ENCODE measurements at places on chromosomes 1 and 21.

- DNase-seq, result no peak
These were observed 62.3 kb downstream of the ARHGEF10L start for GRCh38 chr1:17601643-17602382.

- no peak for DNase-seq
These were observed 52.3 kb upstream of the C1orf146 start for GRCh38 chr1:92165389-92165788.

DNA sequence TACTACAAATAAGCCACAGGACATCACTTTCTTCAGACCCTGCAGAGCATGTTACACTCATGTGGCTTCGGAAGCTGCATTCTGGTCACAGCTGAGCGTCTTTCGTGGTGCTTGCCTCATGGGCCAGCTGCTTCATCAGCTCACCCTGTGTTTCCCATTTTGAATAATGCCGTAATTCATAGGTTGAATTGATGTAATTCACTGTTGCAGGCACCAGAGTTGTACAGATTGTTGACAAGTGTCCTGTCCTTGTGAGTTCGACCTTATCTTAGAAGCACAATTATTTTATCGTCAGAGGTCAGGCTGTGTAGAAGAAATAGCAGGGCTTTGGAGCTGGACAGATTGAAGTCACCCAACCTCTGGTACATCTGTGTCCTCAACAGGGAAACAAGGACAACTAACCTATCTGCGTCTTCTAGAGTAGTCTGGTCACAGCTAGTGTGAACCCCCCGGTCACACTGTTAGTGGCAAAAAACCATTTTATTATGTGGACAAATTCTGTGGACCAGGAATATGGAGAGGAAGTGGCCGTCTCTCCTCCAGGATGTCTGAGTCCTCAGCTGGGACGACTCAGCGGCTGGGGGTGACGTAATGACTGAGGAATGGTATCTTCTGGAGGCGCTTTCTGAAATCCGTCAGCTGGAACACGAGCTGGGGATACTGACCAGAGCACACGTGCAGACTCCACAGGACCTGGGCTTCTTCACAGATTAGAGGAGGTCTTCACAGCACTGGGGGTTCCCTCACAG is 17.8 kb downstream of the PKNOX1 start:
- no peak for DNase-seq

GRCh38 chr21:44477131-44477530 is 21.8 kb downstream of the LRRC3 start:
- no peak for DNase-seq

- no peak for DNase-seq
These were observed 403.2 kb upstream of the ADAMTS5 start for GRCh38 chr21:27369978-27370571.

- no peak for DNase-seq
These were observed 14.7 kb downstream of the WNT3A start for GRCh38 chr1:228021355-228022030.

- no peak for DNase-seq
These were observed at the start of gene EPS8L3 for GRCh38 chr1:109763646-109764415. EPS8L3 (minus strand) TSS chr1:109763923; CDS start chr1:109761749, 2,174 bp downstream.

- no peak for DNase-seq
These were observed 12.9 kb downstream of the COL16A1 start for GRCh38 chr1:31690921-31691320.

DNA sequence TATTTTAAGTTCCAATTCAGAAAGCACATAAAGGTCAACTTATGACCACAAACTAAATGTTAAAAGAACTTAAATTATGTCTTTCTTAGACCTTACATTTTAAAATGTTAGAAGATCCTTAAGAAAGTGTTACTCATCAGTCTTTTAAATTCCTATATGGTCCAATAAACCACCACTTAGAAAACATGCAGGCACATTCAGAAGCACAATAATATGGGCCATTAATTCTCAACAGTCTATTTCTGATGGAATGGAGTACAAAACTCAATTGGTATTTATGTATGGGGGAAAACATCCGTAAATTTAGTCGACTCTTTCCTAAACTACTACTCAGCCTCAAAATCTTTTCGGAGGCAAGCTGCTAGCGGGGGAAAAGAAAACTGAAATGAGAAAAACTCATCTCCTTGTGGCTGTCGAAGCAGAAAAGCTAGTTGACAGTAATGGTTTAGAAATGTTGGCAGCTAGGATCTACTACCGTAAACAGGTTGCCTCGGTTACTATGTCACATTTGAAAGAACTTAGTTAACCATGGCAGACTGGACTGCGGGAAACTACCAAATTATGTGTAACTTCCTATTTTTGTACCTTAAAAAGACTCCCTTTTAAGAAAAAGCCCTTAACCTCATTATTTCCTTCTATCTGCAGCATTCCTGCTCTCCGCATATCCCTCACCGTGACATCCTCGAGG is 1.0 kb downstream of the TRMT1L start:
- peak; percentile 28 for DNase-seq

DNA sequence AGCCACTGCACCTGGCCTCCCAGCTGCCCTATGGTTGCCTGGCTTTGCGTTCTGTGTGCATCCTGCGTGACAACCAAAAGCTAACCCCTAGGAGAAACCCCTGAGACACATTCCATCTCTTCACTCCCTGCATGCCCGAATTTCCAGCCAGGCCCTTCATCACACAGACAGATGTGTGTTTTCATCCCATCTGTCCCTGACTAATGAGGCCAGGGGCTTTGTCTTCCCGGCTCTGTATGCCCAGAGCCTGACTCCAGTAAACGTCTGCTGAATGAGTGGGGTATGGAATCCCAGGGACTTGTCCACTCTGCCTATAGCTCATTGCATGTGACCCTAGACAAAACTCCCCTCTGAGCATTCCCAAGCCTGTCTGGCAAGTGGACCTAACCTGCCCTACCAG is 9.6 kb downstream of the ESPN start:
- DNase-seq, result no peak

DNA sequence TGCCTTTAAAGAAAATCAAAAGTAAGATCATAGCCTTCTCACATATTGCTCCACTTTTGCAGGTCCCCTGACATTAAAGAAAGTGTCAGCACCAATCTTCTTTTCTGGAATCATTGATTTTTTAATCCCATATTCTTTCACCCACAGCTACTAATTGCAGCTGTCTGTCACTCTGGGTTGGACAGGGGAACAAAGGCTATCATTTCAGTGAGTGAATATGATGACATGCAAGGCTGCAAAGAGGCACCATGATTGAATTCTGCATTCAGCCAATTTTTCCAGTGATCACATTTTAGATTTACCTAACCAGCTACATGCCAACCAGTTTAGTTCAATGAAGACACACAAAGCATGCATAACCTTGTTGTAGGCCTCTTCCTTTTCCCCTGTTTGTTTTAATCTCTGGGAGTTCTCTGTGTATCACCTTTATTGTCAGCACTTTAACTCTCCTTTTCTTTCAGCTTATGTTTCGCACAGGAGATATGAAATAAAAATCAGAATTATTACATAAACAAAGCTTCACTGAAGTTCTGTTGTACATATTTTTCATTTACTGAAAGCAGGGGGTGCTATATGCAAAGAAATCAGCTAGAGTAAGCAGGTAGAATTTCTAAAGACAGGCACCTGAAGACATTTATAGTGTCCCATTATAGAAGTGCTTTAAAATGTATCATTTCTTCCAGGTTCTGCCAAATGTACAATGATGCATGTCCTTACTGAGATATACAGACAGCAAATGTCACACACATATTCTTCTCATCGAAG is 584.8 kb downstream of the PLA2G4A start:
- peak; percentile 61 for DNase-seq

GRCh38 chr1:170704256-170704655 is 40.3 kb downstream of the PRRX1 start:
- DNase-seq, result no peak

DNA sequence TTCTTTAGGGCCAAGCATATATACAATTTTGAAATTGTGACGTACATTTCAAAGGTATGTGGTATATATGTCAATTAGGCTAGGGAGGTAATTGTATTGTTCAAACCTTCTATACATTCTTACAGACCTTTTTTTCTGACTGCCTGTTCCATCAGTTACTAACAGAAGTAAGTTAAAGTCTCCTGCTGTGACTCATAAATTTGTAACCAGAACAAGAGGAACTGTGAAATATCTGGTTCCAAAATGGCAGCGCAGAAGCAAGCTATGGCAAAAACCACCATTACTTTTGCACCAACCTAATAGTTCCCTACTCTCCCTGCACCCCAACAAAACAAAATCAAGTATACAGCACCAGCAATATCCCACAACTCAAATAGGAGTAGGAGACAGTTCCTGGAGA is 93.6 kb downstream of the ENAH start:
- DNase-seq, result no peak

DNA sequence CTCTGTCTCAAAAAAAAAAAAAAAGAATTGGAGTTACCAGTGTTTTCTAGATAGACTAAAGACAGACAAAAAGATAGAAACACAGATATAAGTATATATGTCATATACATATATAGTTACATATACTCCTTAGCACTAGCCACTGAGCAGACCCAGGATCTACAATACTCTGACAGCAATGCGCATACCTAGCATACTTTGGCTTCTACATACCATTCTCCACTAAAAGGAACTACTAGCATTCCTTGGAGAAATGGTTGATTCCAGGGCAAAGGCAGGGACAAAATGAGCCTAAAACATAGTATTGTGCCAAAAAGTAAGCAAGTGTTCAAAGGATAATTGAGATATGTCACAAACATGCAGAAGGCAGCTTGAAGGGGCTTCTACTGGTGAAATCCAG is 22.7 kb downstream of the SYNJ1 start:
- DNase-seq, result no peak

DNA sequence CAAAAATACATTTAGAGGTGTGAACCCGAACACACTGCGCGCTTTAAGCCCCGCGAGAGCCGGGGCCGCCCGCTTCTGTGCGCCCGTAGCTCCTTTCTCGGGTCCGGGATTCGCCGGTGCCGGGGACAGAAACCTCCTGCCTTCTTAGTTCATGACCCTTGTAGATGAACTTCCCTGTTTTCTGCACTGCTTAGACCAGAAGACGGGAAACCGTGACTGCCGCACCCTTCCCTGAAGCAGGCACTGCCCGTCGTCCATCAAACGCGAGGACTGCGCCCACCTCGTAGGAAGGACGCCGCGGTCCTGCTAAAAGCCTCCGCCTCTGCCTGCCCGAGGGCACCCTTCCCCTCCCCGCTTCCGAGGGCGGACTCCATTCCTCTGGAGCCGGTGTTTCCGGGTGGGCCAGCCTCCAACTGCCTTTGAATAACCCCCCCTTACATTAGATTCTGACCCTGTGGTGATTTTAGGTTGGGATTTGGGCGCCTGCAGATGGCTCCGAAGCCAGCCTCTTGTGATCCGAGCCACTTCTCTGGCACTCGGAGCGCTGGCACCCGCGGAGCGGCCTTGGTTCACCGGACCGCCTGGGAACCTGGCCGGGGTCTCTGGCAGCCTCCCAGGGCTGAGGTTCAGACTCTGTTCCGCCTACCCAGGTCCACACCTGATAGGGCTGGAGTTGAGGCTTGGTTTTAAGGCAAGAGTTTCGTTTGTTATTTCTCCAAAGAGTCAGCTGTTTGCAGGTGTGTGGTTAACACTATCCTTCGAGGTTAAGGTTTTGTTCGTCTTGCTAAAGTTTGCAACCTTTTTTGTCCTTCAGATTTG is 1.2 kb upstream of the PTTG1IP start:
- no peak for DNase-seq

GRCh38 chr1:9476790-9477463 is 62.3 kb upstream of the SLC25A33 start:
- peak; percentile 69 for DNase-seq

- peak; percentile 80 for DNase-seq
These were observed 49.6 kb upstream of the ATP1A1 start for GRCh38 chr1:116323491-116323890.

- DNase-seq, result no peak
These were observed 15.9 kb upstream of the EPB41 start for GRCh38 chr1:28898405-28898881.

DNA sequence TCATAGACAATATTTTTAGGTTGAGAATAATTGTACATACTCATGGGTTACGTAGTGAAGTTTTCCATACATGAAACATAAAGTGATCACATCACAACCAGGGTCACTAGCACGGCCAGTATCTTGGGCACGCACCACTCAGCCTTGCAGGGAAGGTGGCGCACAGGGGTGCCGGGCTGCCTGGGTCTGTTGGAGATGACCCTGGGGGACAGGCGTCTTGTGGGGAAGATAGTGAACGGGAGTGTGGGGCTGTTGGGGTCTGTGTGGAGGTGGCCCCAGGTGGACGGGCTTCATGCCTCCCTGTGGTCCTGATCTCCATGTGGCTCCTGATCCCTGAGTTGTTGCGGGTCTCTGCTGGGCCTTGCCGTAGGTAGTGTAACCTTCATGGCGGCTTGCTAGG is 38.3 kb upstream of the PRSS38 start:
- no peak for DNase-seq

DNA sequence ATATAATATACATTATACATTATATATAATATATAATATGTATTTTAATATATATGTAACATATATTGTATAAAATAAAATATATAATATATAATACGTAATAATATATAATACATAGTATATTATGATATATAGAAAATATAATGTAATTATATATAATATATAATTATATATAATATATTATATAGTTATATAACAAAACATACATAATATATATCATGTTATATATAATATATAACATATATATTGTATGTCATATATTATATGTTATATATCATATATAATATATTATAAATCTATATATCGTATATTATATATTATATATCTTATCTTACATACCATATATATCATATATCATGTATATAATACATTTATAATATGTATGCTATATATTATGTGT is 248.2 kb upstream of the TPTE start:
- no peak for DNase-seq

DNA sequence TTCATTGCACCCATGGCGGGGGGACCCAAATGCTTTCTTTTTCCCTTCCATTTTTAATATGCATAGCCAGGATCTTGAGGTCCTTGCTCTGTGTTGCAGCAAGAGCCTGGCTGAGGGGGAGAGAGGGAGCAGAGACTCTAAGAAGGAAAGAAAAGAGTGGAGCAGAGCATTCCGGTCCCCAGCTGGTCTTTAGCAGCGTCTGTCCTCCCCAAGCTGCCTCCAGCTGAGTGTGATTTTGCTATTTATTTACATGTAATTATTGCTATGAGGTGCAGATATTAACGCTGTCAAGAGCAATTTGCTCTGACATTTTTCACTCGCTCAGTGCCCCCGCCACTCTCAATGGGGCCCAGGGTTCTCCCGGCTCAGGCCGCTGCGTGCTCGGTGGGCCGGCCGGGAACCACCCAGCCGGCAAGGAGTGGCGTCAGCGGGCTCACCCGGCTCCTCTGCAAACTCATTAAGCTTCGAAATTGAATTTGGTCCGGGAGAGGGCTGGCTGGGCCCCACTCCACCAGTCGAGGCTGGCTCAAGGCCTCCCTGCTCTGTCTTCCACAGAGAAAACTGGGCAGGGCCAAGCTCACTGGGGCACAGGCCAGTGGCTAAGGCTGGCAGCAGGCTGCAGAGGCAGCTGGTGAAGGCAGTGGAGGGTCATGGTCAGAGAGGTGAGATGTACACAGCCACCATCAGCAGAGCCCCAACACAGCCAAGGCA is 93.2 kb downstream of the PAX7 start:
- DNase-seq, result no peak

GRCh38 chr1:220878191-220879075 is 810 bp upstream of the HLX start:
- DNase-seq, result no peak
